Progenitor cell of endocrine pancreas (in vitro differentiated cells): ENCODE measurements at places on chromosomes 5 and 9. TPM values are rescaled to one million over a fixed set of nuclear protein-coding genes. Genes with fewer than 3 reads are reported as not detected.

DNA sequence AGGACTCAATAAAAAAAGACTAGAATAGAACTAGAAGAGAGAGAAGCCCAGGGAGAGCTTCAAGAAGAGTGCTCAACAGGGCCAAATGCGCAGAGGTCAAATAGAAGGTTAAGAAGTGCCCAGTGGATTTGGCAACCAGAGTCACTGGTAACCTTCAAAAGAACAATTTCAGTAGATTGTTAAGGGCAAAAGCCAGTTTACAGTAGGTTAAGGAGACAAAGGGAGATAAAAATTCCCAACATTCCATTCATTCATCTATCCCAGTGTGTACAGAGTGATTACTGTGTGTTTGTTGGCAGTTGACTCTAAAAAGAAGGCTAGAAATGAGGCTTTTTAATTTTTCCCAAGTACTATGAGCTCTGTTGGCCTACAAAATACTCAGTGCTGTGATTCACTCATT lies 69.4 kb downstream of the RIGI start:
- DNase-seq = no peak
- H3K36me3 ChIP-seq = peaks cover 11% of the 10 kb centered on the region
- H3K4me3 ChIP-seq = no peak overlapping the region

DNA sequence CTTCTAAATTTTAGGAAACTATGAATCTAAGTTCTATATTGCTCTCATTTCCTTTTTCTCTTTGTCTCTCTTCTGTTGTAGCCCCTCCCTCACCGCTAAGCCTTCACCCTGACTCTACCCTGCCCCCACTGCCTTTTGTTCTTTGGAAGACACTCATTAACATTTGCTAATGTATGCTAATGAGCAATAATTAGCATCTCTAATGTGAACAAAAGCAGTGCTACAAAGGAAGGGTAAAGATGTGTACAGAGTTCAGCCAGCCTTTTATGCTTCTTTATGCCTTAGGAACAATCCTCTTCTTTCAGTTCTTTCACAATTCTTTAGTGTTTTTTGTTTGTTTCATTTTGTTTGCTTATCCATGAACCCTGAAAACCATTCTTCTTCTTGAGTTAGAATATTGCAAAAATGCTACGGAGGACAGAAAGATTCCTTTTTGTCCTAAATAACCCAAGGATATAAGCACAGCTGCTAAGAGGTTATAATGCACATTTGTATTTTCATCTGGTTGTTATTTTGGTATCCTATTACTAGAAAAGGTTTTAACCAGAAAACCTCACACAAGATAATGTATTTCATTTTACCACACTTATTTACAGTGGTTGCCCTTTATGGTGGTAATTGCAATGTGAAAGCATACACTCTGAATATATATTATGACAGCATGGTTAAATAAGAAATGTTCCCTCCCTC lies 159.3 kb downstream of the TMC1 start:
- no peaks in the 10 kb centered on the region for H3K4me1 ChIP-seq
- no peaks in the 10 kb centered on the region for H3K27me3 ChIP-seq
- DNase-seq = no peak
- no peak overlapping the region for H3K4me3 ChIP-seq
- H3K27ac ChIP-seq = peak overlapping the region; percentile 85

DNA sequence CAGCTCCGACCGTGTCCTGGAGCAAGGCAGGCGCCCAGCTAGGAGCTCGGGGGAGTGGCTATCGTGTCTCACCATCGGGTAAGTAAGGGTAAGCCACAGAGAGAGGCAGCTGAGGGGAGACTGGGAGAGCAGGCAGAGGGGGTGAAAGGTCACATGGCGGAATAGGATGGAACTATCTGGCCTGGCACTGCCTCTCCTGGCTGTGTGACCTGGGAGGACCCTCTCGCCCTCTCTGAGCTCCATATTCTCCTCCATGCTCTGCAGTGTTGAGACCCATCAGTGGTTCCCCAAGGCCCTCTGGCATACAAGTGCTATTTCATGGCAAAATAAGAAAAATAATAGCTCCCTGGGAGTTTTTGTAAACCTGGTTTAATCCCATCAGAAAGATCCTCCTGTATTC lies 43.9 kb upstream of the ASS1 start:
- no peak overlapping the region for H3K4me3 ChIP-seq
- H3K4me1 ChIP-seq = no peaks in the 10 kb centered on the region
- no peaks in the 10 kb centered on the region for H3K27me3 ChIP-seq
- no peak for DNase-seq

GRCh38 chr5:180395540-180396274 lies 42.6 kb upstream of the GFPT2 start:
- H3K4me3 ChIP-seq = no peak overlapping the region
- DNase-seq = no peak
- H3K4me1 ChIP-seq = no peaks in the 10 kb centered on the region
- peaks cover 5% of the 10 kb centered on the region for H3K27me3 ChIP-seq
- H3K36me3 ChIP-seq = no peaks in the 10 kb centered on the region

DNA sequence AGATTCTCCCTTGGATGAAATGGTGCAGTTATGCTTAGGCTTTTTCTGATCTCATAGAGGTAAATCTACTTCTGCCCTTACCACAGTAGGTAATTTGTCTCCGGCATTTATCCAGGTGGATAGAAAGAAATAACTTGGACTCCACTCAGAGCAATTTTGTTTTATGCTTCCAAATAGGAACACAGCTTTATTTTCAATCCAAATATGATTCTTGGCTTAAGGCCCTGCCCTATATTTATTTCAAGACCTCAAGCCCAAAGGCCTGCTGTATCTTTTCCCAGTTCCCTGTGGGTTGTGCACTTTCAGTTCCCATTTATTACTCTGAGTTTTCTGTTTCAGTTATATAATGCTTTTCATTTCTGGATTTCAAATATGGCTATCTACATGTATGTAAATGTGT lies 274.2 kb upstream of the SMC2 start:
- H3K4me3 ChIP-seq = no peak overlapping the region
- no peaks in the 10 kb centered on the region for H3K27me3 ChIP-seq
- H3K4me1 ChIP-seq = no peaks in the 10 kb centered on the region
- no peak for DNase-seq

DNA sequence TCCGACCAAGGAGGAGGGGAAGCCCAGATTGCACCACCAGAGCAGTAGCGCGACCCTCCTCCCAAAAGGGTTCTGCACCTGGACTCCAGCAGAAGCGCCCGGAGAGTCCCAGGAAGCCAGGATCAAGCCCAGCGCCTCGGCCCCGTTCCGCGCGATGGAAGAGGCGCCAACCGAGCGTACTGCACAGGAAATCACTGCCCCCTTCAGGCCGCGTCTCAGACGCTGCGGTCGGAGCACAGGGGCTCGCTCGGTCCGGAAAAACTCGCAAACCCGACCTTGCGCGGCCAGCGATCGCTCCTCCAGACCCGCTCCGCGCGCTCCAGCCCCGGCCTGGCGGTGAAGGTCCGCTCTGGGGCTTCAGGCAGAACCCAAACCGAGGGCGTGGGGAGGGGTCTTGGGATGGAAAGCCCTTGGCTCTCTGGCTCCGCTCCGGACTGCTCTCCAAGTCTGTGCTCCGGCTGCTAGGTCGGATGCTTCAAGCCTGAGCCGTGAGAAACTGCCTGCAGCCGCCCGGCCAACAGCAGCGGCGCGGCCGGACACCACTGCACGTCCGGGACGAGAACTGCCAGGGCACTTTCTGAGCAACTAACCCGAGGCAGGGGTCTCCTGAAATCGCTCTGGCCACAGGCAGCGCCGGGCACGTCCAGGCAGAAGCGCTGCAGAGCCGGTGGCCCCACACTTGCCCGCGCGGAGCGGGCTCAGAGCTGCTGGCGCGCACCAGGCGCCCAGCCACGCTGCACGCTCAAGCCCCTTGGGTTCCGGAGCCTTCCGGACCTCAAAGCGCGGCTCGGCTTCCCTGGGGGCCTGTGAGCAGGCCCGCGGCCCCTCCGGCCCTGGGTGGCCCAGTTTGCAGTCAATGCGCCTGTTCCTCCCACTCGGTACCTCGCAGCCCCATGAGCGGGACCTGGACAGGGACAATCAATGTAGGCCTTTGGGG lies 1.3 kb downstream of the GABBR2 start:
- DNase-seq = peak; percentile 69
- no peak overlapping the region for H3K27ac ChIP-seq
- no peaks in the 10 kb centered on the region for H3K36me3 ChIP-seq
- H3K4me1 ChIP-seq = peaks cover 2% of the 10 kb centered on the region
- peak overlapping the region; percentile 31 for H3K4me3 ChIP-seq

The TAL2 gene
- 0.82 and 2.2 TPM in 2 replicates for total RNA-seq

GRCh38 chr9:93622691-93623090 lies 46.3 kb downstream of the PHF2 start:
- no peaks in the 10 kb centered on the region for H3K27me3 ChIP-seq
- DNase-seq = no peak
- H3K27ac ChIP-seq = no peak overlapping the region
- peaks cover 2% of the 10 kb centered on the region for H3K4me1 ChIP-seq

DNA sequence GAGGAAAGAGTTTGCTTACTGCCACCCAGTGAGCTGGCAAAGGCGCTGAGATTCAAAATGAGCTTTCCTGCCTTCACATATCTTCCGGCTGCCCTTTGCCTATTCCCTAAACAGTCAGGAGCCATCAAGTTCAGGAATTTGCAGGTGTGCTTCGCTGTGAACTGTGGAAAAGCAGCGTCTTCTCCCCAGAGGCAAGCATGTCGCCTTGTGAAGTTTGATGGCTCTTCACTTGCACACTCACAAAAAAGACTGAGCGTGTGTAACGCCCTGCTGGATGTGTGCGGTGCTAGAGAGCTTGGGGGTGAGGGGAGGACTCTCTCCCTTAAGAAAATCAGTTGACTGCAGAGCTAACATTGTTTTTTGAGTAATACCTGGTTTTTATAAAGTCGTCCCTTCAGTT lies 288.7 kb downstream of the DOCK8 start:
- H3K27me3 ChIP-seq = peaks cover 4% of the 10 kb centered on the region
- peak overlapping the region; percentile 82 for H3K4me3 ChIP-seq
- peak overlapping the region; percentile 96 for H3K27ac ChIP-seq
- no peak for DNase-seq
- peaks cover 3% of the 10 kb centered on the region for H3K36me3 ChIP-seq
- peaks cover 18% of the 10 kb centered on the region for H3K4me1 ChIP-seq

DNA sequence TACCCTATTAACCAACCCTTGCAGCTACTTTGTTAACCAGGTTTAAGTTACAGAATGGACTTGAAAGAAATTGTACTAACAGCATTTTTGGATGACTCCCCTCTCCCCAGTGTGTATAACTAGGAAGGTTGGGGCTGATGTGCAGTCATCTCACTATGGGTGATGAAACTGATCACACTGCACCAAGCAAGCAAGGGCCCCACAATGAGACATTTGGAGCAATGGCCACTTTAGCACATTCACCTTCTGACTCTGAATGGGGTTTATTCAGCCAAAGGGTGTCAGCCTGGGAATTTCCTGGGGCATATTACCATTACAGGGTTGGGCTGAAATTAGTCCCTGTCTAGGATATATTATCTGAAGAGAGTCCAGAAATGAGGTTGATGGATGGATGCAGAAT lies 18.7 kb upstream of the CYFIP2 start:
- H3K36me3 ChIP-seq = no peaks in the 10 kb centered on the region
- H3K4me3 ChIP-seq = no peak overlapping the region
- H3K27ac ChIP-seq = no peak overlapping the region
- H3K4me1 ChIP-seq = no peaks in the 10 kb centered on the region

GRCh38 chr9:111986035-111986556 lies 89.5 kb downstream of the UGCG start:
- no peak for DNase-seq
- no peak overlapping the region for H3K27ac ChIP-seq
- H3K36me3 ChIP-seq = no peaks in the 10 kb centered on the region

DNA sequence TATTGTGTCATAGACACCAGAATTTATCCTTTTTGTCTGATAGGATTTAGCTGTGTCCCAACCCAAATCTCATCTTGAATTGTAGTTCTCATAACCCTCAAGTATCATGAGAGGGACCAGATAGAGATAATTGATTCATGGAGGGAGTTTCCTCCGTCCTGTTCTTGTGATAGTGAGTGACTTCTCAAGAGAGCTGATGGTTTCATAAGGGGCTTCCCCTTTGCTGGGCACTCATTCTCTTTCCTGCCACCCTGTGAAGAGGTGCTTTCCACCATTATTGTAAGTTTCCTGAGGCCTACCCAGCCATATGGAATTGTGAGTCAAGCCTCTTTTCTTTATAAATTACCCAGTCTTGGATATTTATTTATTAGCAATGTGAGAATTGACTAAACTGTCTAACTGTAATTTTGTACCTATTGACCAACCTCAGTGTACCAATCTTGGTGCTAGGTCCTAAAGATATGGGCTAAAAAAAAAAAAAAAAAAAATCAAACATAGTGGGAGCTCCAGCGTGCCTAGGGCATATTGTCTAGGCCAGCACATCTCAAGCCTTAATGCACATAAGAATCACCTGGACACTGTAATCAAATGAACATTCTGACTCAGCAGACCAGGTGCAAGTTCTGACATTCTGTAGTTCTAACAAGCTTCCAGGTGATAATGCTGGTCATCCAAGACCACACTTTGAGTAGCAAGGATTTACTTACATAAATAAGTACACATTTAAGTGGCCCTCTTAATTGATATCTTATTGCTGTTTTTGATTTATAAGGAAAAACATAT lies 30.5 kb downstream of the ST8SIA4 start:
- no peaks in the 10 kb centered on the region for H3K27me3 ChIP-seq
- peaks cover 4% of the 10 kb centered on the region for H3K36me3 ChIP-seq
- H3K4me3 ChIP-seq = no peak overlapping the region
- peaks cover 8% of the 10 kb centered on the region for H3K4me1 ChIP-seq
- no peak for DNase-seq
- no peak overlapping the region for H3K27ac ChIP-seq
